ENCODE measurements at places on chromosomes 7 and 10.

DNA sequence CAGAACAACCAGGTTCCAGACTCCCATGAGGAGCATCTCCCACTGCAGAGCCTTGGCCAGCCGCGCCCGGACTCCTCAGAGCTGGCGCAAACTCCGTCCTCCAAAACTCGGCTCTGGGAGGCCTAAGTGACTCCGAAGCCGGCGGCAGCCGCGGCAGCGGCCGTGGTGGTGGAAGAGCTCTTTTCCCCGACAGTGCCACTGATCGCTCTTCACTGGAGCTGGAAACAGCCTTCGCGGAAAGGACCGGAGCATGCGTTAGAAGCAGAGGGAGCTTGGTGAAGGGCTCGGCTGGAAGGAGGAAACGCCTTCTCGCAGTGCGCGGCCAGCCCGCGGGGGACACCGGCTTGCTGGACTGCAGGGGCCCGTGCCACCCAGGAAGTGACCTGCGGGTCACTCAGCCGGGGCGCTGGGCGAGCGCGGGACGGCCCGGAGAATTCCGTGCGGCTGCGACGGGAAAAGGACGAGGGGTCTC lies 5.0 kb upstream of the HOXA13 start:
- peak overlapping the region; percentile 42 for H3K4me3 ChIP-seq
- no peaks in the 10 kb centered on the region for H3K36me3 ChIP-seq
- peaks cover 31% of the 10 kb centered on the region for H3K4me1 ChIP-seq
- DNase-seq, result no peak

DNA sequence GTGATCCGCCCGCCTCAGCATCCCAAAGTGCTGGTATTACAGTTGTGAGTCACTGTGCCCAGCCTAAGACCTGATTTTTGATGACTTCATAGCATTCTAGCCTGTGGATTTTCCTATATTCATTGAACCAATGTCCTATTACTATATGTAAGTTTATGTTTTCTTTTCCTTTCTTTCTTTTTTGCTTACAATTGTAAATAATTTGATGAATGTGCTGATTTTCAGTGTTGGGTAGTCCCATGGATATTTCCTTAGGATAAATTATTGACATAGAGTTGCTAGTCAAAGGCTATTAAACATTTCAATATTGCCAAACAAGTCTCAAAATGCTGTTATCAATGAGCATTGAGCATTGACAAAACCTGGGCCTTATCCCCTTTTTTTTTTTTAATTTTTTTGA lies 9.9 kb upstream of the PHYH start:
- H3K36me3 ChIP-seq, result no peaks in the 10 kb centered on the region
- no peak overlapping the region for H3K27ac ChIP-seq
- no peak overlapping the region for H3K4me3 ChIP-seq
- H3K27me3 ChIP-seq, result no peaks in the 10 kb centered on the region
- DNase-seq, result no peak
- peaks cover 2% of the 10 kb centered on the region for H3K4me1 ChIP-seq

- H3K36me3 ChIP-seq, result 0 out of 2 replicates have a peak, but pooled peaks cover 2% of the 10 kb centered on the region
- H3K27ac ChIP-seq, result peak overlapping the region; percentile 39
- no peak overlapping the region for H3K4me3 ChIP-seq
- H3K27me3 ChIP-seq, result no peaks in the 10 kb centered on the region
Measured at GRCh38 chr7:156751319-156751718, 110.7 kb downstream of the RNF32 start.

GRCh38 chr7:151558575-151558974 lies 38.9 kb upstream of the RHEB start:
- no peak overlapping the region for H3K27ac ChIP-seq
- H3K4me3 ChIP-seq, result no peak overlapping the region
- H3K36me3 ChIP-seq, result peaks cover 3% of the 10 kb centered on the region
- H3K4me1 ChIP-seq, result peaks cover 7% of the 10 kb centered on the region

GRCh38 chr10:28367929-28368484 lies 65.1 kb upstream of the MPP7 start:
- 0 out of 2 replicates have a peak, but pooled peaks cover 2% of the 10 kb centered on the region for H3K4me1 ChIP-seq
- H3K27ac ChIP-seq, result no peak overlapping the region
- no peak for DNase-seq
- no peaks in the 10 kb centered on the region for H3K27me3 ChIP-seq
- no peak overlapping the region for H3K4me3 ChIP-seq

DNA sequence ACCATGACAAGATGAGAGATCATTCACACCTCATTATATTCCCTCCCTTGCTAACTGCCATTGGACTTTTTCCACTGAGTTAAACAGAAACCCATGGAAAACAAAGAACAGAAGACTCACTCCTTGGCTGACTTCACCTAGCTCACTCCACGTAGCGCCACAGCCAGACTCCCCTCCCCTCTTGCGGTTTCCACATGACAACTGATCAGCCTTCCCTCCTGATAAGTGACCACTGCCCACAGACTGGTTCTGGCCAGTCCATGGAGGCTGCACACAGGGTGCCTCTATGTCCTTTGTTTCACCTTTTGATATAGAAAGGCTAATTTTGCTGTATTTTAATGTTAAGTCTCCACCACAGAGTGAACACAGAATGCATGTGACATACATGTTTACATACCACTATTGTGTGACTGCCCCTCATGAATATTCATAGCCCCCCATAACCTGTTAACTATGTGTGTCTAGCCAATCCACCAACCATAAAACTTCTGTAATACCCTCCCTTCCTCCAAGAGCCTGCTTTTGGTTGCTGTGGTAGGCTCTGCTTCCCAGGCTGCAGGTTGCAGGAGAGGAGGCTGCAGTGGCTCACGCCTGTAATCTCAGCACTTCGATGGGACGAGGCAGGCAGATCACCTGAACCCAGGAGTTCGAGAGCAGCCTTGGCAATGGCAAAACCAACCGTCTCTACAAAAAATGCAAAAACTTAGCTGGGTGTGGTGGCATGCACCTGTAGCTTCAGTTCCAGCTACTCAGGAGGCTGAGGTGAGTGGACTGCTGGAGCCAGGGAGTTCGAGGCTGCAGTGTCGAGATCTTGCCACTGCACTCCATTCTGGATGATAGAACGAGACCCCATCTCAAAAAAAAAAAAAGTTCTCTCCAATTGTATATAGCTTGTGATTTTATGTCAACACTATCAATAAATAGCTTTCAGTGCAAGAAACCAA lies 10.0 kb upstream of the IFIT5 start:
- no peak overlapping the region for H3K27ac ChIP-seq
- H3K36me3 ChIP-seq, result peaks cover 12% of the 10 kb centered on the region
- no peak for DNase-seq
- no peaks in the 10 kb centered on the region for H3K4me1 ChIP-seq

DNA sequence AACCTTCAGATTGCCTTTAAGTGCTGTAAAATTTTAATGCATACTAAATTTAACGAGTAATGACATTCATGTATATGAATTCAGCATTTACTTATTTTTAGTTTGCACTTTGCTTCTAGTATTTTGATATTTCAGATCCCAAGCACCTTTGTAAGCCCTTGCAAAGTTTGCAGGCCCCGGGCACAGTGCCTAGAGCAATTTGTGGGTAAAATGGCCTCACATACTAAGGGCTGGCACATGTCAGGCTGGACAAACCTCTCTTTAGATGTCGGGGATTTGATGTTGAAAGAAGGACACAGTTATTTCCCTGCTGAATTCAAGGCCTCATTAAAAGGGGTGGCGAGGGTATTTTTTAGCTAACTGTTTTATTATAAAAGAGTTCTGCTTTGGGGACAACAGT lies 270.3 kb upstream of the HABP2 start:
- H3K4me1 ChIP-seq, result no peaks in the 10 kb centered on the region
- no peaks in the 10 kb centered on the region for H3K27me3 ChIP-seq
- H3K36me3 ChIP-seq, result no peaks in the 10 kb centered on the region
- DNase-seq, result no peak
- H3K27ac ChIP-seq, result no peak overlapping the region
- no peak overlapping the region for H3K4me3 ChIP-seq

DNA sequence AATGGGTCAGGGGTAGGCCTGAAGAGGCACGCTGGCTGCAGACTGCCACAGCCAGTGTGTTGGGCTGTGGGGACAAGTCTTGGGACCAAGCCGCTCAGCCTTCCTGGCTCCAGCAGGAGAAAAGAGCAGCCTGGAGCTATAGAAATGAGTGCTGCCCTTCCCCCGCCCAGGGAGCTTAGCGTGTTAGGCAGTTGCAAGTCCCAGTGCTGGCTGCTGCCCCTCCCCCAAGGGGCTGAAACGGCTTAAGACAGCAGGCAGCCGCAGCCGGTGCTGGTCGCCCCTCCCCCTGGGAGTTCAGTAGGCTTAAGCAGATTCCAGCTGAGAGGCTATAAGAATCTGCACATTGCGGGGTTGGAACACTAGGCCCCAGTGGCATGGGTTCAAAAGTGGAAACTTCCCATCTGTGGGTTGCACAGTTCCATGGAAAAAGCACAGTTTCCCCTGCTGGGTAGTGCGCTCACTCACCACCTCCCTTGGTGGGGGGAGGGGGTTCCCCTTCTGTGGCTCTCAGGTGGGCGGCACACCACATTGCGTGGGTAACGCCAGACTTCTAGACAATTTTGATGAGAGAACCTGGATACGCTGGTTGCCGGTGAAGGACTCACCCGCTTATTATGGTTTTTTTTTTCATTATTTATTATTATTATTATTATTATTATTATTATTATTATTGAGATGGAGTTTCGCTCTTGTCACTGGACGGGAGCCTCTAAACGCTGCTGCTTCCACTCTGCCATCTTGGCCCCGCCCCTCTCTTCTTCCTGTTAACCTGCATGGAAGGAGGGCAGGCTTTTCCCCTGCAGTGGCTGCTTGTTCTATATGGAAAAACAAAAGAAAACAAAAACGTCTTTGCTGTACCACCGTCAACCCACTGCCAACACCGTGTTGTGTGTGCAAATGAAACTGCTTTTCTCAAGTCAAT lies 151.1 kb downstream of the CXCL12 start:
- H3K4me3 ChIP-seq, result peak overlapping the region; percentile 53
- peaks cover 10% of the 10 kb centered on the region for H3K36me3 ChIP-seq
- peaks cover 31% of the 10 kb centered on the region for H3K27me3 ChIP-seq

DNA sequence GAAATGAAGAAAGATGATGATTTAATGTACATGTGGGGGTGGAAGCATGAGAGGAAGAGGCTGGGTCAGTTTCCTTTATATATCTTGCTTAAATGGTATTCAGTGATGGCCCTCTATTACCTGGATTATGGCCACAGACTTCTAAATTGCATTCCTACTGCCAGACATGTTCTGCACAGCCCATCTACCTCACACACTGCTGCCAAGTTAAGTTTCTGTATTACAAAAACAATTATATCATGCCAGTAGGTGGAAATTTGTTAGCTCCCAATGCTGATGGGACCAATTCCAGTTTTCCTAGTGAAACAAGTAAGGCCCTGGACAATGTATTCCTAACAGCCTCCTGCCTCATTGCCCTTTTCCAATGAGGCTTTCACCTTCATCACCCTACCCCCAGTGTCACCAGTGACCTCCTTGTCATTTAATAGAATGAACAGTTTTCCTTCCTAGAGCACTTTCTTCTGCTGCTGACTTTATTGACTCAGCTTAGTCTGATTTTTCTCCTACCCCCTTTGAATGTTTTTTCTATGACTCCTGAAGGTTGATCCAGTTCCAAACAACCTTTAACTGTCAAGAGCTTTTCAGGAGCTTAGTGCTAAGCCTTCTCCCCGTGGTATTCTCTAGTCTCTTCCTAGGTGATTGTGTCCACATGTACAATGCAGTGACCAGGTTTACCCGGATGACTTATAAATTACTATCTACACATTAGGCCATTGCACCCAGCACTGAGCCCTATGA lies 316.6 kb upstream of the ANKRD30A start:
- H3K36me3 ChIP-seq, result no peaks in the 10 kb centered on the region
- H3K4me1 ChIP-seq, result no peaks in the 10 kb centered on the region
- H3K4me3 ChIP-seq, result no peak overlapping the region
- no peak overlapping the region for H3K27ac ChIP-seq
- no peak for DNase-seq

GRCh38 chr7:44258865-44259546 lies 58.2 kb downstream of the YKT6 start:
- no peaks in the 10 kb centered on the region for H3K27me3 ChIP-seq
- no peak overlapping the region for H3K4me3 ChIP-seq
- no peak overlapping the region for H3K27ac ChIP-seq
- H3K4me1 ChIP-seq, result peaks cover 3% of the 10 kb centered on the region

GRCh38 chr7:30057741-30058140 lies 29.5 kb downstream of the PLEKHA8 start:
- peaks cover 64% of the 10 kb centered on the region for H3K36me3 ChIP-seq
- H3K4me3 ChIP-seq, result no peak overlapping the region
- DNase-seq, result no peak
- no peaks in the 10 kb centered on the region for H3K27me3 ChIP-seq
- H3K4me1 ChIP-seq, result no peaks in the 10 kb centered on the region

DNA sequence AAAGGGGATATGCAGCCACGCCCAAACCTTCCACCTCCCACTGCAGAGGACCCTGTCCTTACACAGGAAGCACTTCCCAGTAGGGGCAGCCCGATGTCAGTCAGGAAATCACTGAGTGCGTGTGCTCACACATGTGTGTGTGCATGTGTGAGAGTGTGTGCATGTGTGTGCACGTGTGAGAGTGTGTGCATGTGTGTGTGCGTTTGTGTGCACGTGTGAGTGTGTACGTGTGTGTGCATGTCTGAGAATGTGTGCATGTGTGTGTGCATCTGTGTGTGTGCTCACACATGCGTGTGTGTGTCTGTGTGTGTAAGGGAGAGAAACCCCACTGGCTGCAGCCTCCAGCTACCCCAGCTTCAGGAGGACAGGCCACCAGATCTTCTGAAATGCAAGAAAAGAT lies 229.3 kb downstream of the KCNMA1 start:
- H3K4me3 ChIP-seq, result no peak overlapping the region
- DNase-seq, result no peak
- H3K4me1 ChIP-seq, result peaks cover 12% of the 10 kb centered on the region
- H3K27me3 ChIP-seq, result no peaks in the 10 kb centered on the region

DNA sequence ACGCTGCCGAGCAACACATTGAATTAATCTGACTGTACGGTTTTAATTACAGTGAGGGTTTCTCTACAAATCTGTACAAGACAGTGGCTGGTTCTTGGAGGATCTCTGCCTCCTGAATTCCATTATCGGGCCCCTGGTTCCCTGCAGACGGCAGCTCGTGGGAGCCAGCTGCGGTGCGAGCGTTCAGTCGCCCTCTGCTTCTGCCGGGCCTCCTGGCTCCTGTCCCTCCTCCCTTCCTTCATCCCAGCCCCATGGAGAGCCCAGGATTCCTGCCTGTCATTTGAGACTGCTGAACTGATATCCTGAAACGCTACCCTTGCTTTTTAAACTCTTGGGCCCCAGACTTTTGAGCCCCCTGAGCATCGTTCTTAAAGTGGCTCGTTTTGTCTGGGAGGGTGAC lies 6.6 kb upstream of the DLX6 start:
- no peak for DNase-seq
- H3K36me3 ChIP-seq, result no peaks in the 10 kb centered on the region
- H3K27me3 ChIP-seq, result peaks cover 100% of the 10 kb centered on the region
- peak overlapping the region; percentile 20 for H3K4me3 ChIP-seq
- H3K27ac ChIP-seq, result no peak overlapping the region

DNA sequence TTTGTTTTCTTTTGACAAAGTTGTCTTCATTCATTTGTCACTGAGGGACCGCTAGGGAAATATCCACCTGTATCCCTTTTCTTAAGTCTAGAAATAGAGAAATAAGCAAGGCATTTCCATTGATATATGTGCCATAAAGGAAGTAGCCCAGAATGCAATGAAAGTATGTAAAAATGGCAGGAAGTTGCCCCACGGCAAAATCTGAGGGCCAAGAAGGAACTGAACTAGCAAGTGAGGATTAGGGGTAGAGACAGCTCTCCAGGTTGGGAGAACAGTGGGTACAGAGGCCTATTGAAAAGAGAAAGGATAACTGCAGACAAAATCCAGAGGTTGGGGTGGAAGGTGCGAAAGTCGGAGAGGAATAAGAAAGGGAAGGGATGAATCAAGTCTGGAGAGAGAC lies 56.6 kb upstream of the TOMM7 start:
- H3K27me3 ChIP-seq, result no peaks in the 10 kb centered on the region
- H3K4me3 ChIP-seq, result no peak overlapping the region
- no peaks in the 10 kb centered on the region for H3K36me3 ChIP-seq
- peaks cover 22% of the 10 kb centered on the region for H3K4me1 ChIP-seq

GRCh38 chr7:134710854-134711624 lies 64.4 kb downstream of the BPGM start:
- peaks cover 10% of the 10 kb centered on the region for H3K4me1 ChIP-seq
- no peak for DNase-seq
- H3K4me3 ChIP-seq, result no peak overlapping the region
